NT2/D1 (cell line): ENCODE measurements at places on chromosomes 2 and 18.

DNA sequence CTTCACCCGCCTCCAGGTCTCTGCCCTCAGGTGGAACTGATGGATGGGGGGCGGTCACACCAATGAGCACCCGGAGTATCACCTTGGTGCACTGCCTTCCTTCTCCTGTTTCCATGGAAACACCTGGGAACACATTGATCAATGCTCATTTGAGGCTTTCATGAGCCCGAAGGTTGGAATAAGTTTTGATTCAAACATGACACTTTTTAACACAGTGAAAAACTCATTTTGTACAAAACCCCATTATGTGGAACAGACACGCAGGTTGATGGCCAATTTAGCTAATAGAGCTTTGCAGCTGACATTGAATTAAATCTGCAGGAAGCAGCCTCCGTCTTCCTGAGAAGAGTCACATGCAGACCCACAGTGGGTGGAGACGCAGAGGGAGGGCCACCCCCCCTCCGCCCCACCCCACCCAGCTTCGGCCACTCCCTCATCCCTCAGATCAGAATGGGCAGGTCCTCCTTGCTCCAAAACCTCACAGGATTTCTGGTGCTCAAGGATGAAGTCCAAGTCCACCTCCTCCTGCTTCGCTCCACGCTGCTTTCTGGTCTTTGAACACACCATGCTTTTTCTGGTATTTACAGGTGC lies 96.0 kb upstream of the MYCN start:
- DNase-seq: no peak

- no peak for DNase-seq
Measured at GRCh38 chr2:184523732-184524131, 74.6 kb upstream of the ZNF804A start.

DNA sequence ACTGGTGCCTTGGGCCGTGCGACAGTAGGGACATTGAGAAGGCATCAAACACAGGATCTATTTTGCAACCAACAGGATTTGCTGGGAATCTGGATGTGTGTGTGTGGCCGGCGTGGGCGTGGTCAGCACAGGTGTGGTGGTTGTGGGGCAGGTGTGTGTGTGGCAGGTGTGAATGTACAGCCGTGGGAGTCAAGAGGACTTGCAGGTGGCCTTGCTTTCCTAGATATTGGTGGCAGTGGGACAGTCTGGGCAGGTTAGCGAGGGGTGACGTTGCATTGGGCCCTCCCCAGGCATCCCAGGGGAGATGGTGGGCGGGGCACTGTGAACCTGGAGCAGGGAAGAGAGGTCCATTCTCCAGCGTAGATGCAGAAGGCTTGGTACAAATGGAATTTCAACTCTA lies 3.2 kb upstream of the LIMS2 start:
- no peak for DNase-seq

GRCh38 chr2:130826821-130827501 lies 9.8 kb upstream of the ARHGEF4 start:
- DNase-seq: no peak

DNA sequence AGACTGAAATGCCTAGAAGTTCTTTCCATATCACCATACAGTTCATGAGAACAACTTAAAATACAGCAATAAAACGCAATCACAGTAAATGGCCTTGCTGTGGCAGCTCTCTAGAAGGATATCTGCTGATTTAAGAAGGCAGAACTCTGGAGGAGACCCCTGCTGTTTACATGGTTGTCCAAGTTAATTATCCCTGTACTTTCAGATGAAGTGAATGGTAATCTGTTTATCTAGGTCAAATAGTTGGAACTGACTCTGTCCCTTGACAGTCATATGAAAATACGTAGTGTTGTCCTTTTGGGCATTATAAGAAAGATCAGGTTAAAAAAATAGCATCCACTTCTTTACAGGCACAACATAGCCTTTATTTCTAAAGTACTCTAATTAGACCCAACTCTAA lies 115.6 kb downstream of the COLEC12 start:
- DNase-seq: no peak

DNA sequence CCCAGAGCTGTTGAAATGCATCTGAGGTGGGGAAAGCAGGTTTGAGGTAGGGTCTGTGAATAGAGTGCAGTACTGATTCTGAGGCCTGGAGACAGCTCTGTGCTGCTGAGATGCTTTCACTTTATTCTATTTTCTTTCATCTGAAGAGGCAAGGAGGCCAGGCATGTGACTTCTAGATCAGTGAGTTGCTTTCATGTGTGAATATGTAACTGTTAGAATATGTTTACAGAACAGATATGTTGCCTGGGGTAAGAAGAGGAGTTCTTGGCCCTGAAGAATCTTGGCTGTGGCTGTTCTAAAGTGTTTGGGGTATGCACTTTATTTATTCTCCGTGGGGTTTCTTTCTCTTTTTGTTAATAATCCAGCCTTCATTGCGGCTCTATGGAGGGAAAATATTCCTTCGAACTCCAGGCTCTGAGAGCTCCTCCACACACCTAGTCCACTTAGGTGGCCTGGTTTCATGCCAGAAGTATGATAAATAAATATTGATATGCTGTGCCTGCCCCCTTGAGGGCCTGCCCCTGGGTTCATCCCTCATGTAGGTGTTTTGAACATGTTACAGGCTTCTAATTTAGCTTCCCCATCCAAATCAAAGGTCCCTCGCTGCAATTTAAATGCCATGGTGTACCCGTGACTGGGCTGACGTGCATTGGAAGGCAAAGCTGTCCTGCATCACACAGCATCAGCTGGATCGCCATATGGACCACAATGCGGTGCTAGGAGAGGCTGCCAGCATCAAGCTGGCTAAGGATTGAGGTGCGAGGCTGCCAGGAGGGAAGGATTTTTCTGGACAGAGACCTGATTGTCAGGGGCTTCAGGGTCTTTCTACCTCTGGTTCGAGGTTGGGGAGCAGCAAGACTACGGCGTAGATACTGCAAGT lies 102.9 kb downstream of the PRKCE start:
- DNase-seq: no peak

DNA sequence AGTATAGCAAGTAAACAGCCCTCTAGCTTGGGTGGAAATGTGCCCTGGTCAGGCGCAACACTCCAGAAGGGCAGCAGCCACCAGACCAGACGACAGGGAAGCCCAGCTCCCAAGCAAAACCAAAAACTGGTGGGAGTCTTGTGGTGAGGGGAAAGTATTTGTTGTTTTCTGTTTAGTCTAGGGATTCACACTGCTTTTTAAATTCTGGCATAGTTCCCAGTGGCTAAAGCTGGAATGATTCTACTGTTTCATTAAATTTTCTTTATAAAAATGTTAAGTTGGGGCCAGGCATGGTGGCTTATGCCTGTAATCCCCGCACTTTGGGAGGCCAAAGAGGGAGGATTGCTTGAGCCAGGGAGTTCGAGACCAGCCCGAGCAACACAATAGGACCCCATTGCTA lies 38.5 kb downstream of the MERTK start:
- DNase-seq: no peak

DNA sequence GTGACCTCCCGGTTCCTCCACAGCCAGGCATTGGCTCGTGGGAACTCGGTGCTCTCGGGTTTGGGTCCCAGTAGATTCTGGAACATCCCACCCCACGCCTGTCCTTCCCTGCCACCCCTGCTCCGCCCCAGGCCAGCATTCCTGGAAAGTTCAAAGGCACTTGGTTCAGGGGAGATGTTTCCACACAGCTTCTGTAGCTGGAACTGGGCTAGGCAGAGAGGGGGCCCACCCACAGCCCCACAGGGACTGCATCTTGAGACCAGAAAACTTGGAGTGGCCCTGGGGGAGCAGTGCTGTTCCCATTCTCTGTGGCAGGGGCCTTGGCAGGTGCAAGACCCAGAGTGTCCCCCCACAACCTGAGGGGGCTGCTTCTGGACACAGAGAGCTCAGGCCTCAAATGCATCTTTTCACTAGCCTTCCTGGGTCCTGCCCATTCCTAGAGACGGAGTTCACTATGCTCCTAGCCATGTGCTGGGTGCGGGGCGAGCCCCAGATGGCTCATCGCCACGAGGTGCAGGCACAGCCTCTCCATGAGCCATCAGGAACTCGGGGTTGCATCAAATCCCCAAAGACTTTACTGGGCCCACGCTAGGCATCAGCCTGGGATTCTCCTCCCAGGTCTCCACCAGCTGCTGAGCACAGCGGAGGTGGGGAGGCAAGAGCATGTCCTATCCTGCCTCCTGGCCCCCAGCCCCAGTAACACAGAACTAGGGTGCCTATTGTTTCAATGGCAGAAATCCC lies 68.7 kb downstream of the ZFP36L2 start:
- DNase-seq: no peak

DNA sequence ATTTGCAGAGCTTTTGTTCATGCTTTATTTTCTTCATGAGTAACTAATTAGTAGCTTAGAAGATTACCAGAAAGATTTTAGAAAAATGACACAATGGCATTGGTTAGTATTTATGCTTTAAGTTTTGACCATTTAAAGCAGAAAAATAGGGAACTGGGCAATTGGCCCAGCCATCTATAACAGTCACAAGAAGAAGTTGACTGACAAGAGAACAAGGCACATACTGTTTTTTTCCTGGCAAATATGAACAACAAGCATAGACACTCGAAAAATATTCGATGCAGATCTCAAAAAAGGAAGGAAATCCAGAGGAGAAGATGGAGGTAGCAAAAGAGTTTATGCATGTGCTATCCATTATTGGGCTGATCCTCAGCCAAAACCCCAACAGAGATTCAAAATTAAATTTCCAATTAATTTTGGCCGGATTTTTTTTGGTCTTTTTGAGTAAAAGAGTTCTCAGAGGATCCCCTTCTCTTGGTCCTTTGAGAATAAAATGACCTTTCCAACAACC lies 200.8 kb upstream of the SLC35G4 start:
- no peak for DNase-seq

DNA sequence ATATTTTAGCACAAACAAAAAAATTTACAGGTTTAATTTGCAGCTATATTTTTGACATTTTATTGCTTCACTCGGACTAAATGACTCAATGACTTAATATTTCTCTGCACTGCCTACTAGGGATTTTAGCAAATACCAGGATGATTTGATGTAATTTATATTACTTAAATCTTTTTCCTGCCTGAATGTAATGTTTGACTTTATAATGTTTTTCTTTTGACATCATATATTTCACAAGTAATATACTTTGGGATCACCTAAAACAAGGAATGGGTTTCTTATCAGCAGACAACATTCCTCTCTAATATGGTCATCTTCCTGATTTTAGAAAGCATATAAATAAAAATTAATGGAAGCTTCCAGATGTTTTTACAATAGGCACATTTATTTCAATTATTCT lies 253.2 kb upstream of the EPC2 start:
- no peak for DNase-seq

DNA sequence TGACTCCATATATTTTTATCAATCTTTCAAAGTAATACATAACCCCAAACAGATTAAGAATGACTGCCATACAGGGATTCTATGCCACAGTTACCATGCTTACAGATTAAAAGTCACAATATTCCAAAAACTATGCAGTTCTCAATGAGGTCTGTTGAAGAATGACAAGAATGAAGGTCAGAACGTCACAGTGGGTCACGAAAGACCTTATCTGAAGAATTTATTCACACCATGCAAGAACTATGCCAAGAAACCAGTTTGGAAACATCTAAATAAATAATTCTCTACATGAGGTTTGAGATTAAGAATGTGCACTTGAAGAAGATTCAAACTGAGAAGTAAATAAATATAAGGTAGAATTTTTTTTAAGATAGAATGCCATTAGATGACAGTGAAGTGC lies 253.3 kb downstream of the EXOC6B start:
- DNase-seq: no peak

- DNase-seq: no peak
Measured at GRCh38 chr2:34533585-34534183, 934.6 kb upstream of the FAM98A start.

- DNase-seq: no peak
Measured at GRCh38 chr2:105090091-105090490, 52.2 kb downstream of the MRPS9 start.

DNA sequence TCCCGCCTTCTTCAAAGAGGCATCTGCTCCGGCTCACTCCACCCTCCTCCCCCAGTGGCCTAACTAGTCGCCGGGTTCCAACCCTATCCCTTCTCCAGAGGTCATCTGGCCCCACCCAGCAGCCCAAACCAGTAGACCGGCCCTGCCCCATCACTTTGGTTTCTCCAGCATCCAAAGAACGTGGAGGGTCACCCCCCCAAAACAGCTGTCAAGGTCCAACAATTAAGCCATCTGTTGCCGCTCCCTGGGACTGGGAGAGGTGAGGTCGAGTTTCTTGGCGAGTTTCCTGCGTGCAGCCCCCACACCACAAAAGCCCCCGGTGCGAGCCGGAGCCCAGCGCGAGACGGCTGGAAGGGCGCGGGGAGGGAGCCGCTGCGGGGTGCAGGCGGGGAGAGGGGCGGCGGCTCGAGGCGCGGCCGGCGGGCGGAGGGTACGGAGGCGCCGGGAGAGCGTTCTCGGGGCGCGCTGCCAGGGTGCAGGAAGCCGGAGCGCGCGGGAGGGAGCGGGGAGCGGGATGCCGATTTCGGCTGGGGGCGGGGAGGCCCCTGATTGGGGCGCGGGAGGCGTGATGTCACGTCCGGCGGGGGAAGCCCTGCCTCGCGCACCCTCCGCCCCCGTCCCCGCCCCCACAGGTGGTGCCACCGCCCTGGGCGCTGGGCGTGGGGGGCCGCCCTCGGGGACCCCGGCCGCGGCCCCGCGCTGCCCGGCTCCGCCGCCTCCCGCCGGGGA lies 571 bp upstream of the GPC1 start:
- peak; percentile 67 for DNase-seq

DNA sequence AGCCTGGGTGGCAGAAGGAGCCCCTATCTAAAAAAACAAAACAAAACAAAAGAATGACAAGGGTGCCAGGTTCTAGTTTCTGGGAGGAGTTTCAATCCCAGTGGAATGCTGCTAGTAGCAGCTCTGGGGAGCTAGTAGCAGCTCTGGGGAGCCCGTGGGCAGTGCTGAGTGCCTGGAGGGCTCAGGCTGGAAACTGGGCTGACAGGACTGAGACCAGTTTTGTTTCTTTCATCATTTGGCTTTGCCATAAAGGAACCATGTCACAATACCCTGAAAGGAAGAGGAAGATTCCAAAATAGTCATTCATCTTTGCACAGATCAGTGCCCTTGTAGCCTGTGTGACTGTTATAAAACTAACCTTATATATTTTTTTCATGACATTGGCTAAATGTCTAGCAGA lies 10.6 kb downstream of the MFSD6 start:
- DNase-seq: no peak

DNA sequence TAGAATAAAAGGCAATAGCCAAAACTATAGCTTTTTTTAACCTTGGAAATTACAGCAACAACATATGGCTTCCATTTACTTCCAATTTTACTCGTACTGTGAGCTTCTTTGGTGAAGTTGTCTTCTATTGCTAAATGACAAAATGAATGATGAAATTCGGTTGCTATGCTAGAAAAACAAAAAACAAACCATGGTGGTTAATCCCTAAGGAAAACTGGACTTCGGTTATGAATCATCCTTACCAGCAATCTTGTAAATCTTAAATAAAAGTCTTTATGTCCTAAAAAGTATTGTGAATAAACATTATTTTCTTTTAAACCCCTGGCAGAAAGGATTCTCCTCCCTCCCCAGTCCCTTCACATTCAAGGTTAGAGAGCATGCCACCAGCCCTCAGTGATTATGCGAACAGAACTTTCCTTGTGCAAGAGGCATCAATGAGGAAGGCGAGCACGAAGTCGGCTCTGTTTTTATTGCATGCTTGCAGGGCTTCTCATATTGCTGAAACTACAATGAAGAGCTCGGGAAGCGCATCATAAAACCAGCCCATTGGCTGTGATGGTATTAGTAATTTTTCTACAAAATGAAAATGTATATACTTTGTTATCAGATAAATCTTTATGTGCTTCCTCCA lies 62.9 kb downstream of the ZNF521 start:
- DNase-seq: no peak
